ENCODE measurements at places on chromosomes 6 and 20.

- DNase-seq = no peak
Measured at GRCh38 chr20:19022118-19022575, 190.3 kb upstream of the SLC24A3 start.

- DNase-seq = no peak
Measured at GRCh38 chr6:45371924-45372573, 5.7 kb downstream of the SUPT3H start.

- DNase-seq = no peak
Measured at GRCh38 chr6:22067122-22067521, 229.7 kb downstream of the PRL start.

- DNase-seq = no peak
Measured at GRCh38 chr6:72832271-72832670, 210.4 kb downstream of the KCNQ5 start.

GRCh38 chr6:21504790-21505189, 88.8 kb upstream of the SOX4 start:
- DNase-seq = no peak

DNA sequence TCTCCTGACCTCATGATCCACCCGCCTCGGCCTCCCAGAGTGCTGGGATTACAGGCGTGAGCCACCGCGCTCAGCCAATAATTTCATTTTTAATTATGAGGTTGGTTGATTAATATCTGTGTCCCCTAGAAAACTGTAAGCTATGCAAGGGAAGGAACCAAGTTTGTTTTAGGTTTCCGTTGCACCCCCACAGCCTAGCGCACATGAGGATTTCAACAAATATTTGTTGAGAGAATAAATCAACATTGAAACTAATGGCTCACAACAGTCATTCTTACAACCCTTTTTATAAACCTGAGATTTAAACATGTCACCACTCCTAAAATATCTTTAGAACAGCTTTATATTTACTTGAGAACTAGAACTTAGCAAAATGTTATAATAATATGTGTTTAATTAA, 114.0 kb upstream of the CARMIL1 start:
- no peak for DNase-seq

DNA sequence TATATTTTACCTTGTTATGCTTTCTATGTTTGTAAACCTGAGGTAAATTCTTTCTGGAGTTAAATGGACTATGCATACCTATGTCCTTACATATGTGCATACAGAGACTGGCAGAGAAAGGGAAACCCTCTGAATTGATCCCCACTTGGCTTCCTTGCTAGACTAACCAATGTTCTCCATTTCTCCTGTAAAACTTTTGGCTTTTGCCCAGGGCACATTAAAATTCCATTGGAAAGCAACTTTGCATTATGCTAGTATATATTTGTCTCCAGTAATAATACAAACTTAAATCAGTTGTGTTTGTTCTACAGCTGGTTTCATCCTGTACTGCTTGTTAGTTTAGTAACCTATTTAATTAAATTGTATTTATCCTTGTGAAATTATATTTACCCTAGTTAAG, 646.0 kb upstream of the MARCKS start:
- no peak for DNase-seq

- DNase-seq = no peak
Measured at GRCh38 chr6:157054531-157054979, 268.8 kb downstream of the TMEM242 start.

DNA sequence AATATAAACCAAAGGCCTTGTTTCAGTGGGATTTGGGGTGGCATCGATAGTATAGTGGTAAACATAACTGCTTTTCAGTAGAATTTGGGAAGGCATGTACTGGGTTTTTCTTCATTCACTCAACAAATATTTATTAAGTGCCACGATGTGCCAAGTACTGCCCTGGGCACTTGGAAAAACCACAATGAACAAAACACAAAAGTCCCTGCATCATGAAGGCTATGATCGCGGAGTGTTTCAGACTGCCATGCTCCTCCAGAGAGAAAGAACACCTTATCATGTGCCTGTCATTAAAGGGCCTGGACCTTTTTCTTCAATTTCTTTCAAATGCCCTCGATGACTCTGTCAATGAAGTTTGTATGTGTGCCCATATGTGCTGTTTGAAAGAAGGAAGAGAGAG, 59.2 kb upstream of the CEP85L start:
- no peak for DNase-seq
